ENCODE measurements at places on chromosomes 12 and 14.

DNA sequence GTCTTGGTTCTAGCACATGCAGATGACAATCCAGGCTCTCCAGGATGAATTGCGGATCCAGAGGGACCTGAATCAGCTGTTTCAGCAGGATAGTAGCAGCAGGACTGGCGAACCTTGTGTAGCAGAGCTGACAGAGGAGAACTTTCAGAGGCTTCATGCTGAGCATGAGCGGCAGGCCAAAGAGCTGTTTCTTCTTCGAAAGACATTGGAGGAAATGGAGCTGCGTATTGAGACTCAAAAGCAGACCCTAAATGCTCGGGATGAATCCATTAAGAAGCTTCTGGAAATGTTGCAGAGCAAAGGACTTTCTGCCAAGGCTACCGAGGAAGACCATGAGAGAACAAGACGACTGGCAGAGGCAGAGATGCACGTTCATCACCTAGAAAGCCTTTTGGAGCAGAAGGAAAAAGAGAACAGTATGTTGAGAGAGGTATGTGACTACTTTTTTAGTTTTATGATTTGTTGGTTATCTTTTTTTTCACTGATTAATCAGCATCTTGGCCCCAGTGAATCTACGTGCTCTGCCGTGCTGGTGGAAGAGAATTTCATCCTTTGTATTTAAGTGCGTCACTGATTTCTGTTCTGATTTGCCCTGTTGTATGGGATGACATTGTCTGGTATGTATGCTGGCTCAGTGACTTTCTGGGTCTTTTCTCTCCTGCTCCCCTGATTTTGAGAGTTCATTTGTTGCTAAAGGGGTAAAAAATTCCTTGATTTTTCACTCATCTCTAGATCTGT, 92.3 kb downstream of the ERC1 start:
- DNase-seq: no peak

GRCh38 chr12:124582108-124582424, 14.7 kb upstream of the NCOR2 start:
- DNase-seq: no peak

DNA sequence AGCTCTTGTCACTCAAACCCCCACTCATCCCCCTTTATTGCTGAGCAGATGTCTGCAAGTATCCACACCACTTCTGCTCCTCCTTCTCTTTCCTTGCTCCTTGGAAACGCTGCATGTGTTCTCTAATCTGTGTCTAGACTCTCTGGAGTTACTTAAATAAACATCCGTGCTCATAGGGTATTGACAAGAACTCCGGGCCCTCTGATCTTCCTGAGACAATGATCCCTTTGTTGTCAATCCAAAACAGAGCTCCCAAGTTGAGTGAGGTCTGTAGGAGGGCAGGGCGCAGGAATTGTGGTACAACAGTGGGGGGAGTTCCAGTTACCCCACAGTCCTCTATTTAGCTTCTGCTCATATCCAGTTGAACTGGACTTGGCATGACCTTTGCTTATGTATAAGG, 489.0 kb downstream of the SNAPC1 start:
- no peak for DNase-seq

DNA sequence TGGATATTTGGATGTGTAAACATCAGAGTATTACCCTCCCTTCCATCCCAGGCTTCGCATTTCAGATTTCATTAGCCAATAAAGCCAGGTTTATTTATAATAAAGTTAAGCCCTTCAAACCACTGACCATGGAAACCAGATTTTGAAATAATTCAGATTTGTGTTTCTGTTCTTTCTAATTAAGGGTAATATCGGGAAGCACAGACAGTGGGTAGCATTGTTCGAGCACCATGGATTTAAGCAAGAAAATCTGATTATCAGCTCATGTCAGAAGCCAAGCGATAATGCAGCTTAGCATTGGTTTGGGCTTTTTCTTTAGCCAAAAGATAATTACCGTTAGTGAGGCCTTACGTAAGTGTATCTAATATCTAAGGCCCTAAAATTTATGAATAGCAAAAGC, 116.1 kb downstream of the C12orf42 start:
- DNase-seq: peak; percentile 11

DNA sequence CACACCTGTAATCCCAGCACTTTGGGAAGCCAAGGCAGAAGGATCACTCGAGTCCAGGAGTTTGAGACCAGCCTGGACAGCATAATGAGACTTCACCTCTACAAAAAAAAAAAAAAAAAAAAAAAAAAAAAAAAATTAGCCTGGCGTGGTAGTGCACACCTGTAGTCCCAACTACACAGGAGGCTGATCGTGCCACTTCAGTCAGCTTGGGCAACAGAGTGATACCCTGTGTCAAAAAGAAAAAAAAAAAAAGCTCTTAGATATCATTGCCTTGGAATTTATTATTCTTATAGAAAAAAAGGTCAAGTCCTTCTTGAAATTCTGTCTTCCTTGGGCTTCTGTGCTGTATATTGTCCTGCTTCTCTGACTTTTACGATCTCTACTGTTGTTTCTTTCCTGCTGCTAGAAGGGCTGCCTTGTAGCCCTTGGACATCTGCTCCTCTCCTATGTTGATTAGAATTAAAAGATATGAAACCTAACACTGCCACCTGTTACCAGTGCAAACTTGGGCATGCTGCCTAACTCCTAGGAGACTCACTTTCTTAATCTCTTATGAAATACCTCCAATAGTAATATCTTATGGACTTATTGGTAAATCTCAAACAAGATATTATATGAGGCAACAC, 5.7 kb downstream of the TMEM19 start:
- DNase-seq: peak; percentile 30

GRCh38 chr14:71956920-71957563, 24.8 kb downstream of the RGS6 start:
- DNase-seq: no peak

- peak; percentile 76 for DNase-seq
Observed at GRCh38 chr14:77067632-77068516, 30.2 kb upstream of the CIPC start.

DNA sequence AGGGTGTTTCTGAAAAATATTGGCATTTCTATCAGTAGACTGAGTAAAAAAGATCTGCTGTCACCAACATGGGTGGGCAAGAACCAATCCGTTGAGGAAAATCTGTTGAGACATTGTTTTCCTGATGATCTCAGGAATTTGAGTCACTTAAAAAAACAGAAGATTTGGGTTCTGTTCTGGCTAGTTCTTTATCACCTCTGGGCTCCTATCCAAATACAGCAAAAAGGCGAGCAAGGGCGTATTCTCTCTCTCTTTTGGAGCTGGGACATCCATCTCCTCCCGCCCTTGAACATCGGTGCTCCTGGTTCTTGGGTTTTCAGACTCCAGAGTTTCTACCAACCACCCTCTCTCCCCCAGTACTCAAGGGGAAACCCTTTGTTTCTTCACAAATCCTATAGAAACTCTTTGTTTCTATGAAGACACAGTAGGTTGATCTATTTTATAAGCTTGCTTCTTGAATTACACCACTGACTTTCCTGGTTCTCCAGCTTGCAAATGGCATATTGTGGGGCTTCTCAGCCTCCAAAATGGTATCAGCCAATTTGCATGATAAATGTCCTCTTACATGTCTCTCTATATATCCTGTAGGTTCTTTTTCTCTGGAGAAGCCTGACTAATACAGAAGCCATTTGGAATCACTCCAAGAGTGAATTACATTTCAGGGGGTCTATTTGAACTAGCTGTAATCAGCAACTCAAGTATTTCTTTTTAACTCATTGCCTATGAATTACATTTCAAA, 263.9 kb upstream of the TMTC1 start:
- peak; percentile 88 for DNase-seq

GRCh38 chr14:41605550-41606281, 960 bp upstream of the LRFN5 start:
- peak; percentile 79 for DNase-seq

DNA sequence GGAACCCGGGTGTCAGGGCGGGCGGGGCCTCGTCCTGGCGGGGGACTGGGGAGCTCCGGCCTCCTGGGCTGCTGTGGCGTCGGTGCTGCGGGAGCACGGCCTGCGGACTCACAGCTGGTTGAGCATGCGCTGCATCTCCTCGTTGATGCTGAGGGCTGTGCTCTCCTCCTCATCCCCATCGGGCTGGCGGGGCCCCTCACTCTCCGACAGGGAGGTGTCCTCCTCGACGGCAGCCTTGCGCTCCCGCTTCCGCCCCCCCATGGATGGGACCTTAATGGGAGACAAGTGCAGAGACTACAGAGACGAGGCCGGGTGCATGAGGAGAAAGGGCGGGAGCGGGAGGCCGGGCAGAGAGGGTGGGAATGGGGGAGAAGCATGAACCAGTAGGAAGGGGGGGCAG, 7.3 kb downstream of the IFFO1 start:
- DNase-seq: no peak

All from NCI-H1105 (cell line).